ENCODE measurements at places on chromosomes 1 and 21. TPM values are rescaled to one million over a fixed set of nuclear protein-coding genes. Genes with fewer than 3 reads are reported as not detected.

DMBX1 gene
- total RNA-seq, result not detected

UQCRHL gene
- total RNA-seq, result 1.9 TPM

CELA3A gene
- not detected for total RNA-seq

MCOLN3 gene
- total RNA-seq, result 2.3 TPM

TRIM58 gene
- 0.09 TPM for total RNA-seq

STUM gene
- 0.98 TPM for total RNA-seq

GPBP1L1 gene
- 119 TPM for total RNA-seq

SPRR2G gene
- total RNA-seq, result not detected

OR2T29 gene
- total RNA-seq, result not detected

Measured in fibroblast of the aortic adventitia (primary cell).